Fibroblast of upper back skin (primary cell): ENCODE measurements at places on chromosomes 2 and 18.
A peak's percentile ranks its signal among the peaks of the same experiment; 100 is the strongest.

- no peak for DNase-seq
Observed at GRCh38 chr18:37355772-37356171, 209.8 kb downstream of the CELF4 start.

DNA sequence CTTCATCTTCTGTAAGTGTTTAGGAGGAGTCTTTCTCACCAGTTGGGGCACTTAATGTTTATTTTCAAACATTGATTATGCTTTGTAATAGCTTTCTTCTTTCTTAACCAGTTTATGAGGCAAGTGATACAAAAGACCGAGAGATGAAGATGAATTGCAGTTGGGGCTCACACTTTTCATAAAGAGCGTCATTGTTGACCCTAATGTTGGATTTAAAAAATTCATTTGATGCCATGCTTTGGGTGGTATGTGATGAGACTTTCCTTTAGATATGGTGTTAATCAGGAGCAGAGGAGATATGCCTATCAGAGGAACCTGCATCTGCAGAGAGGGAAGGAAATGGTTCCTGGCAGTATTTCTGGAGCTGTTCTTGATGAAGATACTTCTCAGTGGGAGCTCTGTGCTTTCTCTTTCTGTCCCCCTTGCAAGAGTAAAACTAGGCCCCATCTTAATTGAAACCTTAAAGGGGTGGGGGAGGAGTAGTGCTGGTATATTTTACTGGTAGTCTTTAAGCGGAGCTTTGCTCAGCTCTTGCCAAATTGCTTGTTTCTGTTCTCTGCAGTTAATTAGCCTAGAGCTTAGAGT is 2.3 kb downstream of the EML4 start:
- DNase-seq: peak; percentile 68

DNA sequence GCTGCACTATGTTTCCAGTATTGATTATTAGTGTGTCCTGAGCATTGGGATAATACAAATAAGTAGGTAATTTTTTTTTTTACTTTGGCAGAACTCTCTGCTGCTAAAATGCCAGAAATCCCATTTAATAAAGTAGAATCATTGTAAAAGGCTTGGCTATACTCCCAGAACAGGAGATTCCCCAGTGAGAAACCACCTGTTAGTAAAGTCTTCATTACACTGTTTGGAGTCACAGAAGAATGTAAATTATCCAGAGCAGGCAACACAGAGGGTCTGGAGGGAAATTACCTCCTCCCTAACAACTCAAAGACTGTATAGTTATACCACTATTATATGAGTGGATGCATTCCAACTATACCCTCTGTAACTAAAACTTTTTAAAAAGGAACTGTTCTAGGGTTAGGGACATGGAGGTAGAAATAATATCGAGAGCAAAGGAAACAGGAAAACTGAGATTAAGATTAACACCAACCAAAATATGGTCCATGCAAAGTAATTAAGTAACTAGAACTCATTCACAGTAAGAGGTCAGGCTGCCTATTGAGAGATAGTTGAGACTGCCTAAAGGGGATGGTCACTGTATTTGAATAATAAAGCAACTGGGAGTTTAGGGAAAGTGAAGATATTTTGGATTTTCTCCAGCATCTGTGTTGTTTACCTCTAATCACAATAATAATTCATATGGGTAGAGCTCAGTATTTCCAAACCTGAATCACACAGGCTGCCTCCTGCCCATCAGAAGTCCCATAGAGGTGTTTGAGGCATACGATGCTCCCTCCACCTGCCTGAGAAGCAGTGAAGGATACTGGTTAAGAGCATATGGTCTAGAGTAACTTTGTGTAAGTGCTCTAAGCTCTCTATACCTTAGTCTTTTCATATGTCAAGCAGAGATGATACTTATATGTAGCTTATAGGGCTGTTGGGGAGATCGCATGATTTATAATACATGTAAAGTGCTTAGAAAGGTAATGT is 34.4 kb downstream of the MAP2 start:
- peak; percentile 43 for DNase-seq

DNA sequence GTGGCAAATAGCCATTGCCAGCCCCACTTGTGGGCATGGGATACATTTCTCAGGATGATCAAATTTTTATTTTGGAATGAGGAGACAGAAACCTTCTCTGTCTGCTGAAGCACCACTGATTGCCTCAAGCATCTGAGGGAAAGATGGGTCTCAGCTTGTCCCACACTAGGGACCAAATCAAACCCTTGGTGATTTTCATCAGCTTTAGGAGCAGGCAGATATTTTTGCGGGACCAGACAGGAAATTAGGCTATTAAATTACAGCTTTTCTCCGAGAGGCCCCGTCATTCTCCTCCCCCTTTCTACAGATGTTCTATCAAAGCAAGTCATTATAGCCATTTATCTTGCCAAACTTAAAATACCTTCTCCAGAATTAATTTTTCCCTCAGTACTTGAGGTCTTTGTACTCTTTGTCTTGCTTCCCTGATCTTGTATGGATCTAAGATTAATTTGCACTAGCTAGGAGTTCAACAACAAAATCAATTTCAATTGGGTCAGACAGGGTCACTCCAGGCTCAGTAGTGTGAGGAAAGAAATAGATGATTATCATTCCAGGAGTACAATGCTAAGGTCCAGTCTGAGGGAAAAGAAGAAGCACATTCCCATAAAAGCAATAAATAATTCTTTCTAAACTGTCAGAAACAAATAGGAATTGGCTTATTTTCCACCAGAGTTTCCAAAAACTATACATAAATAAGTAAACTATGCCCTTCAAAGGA is 818.1 kb upstream of the SOX11 start:
- no peak for DNase-seq

GRCh38 chr2:14587119-14587518 is 45.4 kb upstream of the LRATD1 start:
- DNase-seq: peak; percentile 9

- peak; percentile 17 for DNase-seq
Observed at GRCh38 chr2:24491542-24492420, 727 bp downstream of the NCOA1 start.

DNA sequence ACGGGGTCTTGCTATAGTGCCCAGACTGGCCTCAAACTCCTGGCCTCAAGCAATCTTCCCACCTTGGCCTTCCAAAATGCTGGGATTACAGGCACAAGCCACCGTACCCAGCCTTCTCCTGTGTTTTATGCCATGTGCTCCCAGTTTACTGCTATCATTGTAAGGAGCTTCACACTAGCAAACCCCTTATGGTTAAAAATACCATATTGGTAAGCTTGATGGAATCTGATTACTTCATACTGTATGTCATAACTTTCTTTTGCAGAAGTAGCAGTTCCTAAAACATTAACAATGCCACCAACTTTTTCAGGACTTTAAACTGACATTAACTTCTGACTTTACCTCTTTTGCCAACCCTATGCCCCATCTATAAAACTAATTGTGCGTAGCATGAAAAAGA is 36.2 kb downstream of the HAT1 start:
- DNase-seq: peak; percentile 72

DNA sequence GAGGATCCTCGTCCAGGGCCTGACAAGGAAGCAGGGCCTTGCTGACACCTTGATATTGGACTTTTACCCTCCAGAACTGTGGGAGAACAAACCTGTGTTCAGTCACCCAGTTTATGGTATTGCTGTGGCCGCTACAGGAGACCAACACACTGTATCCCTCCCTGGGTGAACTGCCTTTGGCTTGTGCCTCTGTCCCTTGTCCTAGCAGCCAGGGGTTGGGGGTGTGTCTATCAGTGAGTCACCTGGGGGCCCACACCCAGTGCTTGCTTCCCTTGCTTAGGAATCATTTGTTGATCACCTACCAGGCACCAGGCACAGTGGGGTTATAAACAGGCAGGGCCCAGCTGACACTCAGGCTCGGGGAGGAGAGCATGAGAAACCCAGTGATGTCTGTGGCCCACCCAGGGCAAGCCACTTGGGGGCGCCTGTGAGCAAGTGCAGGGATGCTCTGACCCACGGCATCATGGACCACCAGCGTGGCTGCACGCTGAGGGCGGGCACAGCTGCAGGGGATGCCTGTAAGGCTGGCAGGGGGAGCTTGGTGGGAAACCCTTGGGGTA is 17.1 kb downstream of the TMEM185B start:
- no peak for DNase-seq

DNA sequence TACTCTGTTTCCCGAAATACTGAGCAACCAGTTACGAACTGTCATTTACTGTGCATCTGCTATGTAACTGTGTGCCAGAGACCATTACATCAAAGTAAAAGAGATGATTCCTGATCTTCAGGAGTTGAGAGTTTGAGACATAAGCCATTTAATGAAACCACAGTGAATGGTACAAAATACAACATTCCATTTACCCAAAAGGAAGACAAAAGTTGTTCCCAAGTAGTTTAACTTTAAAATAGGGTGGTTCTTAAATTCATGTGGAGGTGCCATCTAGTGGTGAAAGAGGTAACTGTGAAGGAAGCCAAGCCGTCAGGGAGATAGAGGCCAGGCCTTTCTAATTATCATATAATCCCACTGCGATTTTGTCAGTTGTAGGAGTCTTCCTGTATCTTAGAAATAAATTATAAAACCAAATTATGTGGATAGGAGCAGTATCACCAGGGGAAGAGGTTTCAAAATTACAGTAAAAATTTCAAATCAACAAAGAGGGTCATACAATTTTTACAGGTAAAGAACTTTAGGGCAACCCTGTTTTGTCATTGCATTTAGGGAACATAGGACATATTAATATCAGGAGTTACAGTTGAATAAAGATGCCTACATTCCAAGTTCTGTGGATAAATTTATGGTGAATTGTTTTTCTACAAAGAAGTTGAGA is 67.7 kb downstream of the EPAS1 start:
- peak; percentile 74 for DNase-seq

DNA sequence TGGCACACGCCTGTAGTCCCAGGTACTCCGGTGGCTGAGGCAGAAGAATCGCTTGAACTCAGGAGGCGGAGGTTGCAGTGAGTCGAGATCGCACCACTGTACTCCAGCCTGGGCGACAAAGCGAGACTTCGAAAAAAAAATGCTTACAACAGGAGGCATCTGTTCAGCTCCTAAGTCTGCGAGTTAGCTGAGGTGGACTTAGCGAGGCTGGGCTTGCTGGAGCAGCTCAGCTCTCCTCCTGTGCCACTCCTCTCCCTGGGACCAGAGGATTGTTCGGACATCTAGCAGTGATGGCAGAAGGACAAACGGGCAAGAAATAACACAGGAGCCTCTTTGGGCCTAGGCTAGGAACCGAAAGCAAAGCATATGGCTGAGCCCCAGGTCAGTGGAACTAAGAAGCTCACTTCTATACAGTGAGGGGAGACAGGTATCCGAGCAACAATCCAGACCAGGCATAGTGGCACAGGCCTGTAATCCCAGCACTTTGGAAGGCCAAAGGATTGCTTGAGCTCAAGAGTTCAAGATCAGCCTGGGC is 260.1 kb downstream of the GLI2 start:
- no peak for DNase-seq

DNA sequence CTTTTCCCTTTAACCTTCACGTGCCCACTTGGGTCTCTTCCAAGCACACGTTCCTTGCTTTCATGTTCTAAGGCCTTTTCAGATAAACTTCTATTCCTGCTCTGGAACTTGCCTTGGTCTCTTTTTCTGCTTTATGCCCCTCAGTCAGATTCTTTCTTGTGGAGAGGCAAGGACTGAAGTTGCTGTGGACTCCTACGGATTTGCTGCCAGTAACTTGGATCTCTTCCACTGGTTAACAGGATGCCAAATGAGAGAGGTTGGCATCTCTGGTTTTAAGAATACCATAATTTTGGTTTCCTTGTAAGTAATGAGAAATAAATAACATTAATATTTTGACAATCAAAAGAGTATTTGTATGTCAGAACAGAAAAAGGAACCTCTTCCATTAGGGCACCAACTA is 33.0 kb downstream of the COMMD1 start:
- no peak for DNase-seq

DNA sequence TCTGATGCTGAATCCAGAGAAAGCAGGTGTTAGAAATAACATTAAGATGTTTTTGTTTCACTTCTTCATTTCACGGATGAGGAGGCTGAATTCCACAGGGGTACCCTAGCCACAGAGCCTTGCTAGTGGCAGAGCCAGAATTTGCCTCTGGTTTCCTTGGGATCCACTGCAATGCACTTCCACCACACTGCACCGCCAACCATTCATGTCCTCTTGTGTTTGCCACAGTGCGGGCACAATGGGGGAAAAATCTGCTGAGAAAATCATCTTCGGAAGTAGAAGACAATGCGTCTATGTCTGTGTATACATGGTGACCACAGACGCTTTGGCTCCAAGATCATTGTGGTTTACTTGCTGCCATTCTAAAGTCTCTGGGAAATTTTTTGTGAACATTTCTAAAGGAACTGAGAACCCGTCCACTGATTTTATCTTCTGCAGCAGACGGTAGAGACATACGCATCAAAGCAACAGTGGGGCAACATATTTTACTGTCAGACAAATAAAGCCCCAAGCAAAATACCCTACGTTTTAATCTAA is 14.9 kb downstream of the ICOS start:
- no peak for DNase-seq

DNA sequence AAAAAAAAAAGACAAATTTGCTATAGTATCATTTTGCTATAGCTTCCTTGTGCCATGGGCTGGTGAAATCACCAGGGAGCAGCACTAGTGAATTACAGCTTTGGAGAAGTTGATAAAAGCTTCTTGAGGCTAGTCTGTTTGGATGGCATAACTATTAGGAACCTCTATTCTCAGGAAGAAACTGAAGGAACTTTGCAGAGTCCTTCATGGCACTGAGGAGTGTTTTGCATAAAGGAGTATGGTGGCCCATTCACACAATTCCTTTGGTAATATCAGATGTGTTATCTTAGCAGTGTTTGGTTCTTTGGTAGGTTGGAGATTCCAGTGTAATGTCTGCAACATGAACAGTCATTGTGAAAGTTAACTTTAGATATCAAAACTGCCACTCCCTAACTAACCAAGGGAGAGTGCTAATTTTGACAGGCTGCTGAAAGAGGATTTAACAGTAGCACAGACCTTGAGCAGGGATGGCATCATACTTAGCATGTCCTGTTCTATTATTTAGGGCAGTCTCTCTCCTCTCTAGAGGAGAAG is 76.6 kb upstream of the ZFP36L2 start:
- DNase-seq: no peak

GRCh38 chr2:101909760-101910159 is 82.0 kb upstream of the IL1R2 start:
- DNase-seq: no peak

GRCh38 chr2:58612973-58613372 is 371.8 kb upstream of the FANCL start:
- no peak for DNase-seq

DNA sequence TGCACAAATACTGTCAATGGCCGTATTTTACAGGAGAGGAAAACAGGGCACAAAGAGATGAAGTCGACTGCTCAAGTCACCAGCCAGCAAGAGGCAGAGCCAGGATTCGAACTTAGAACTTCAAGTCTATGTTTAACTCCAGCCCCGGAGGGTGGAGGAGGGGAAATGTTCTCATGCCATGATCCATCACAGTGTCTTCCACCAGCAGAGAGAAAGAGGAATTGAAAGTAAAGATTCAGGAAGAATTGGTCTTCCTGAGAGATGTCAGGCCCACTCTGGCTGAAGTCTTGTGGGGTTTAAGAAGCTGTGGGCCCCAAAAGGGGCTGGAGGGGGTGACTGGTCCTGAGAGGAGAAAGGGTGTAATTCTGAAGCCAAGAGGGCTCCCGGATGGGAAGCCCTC is 260.0 kb downstream of the TNS1 start:
- no peak for DNase-seq

GRCh38 chr2:172753610-172754009 is 18.0 kb downstream of the RAPGEF4 start:
- no peak for DNase-seq
